Endothelial cell of coronary artery (primary cell): ENCODE measurements at places on chromosomes 11 and 22. TPM values are rescaled to one million over a fixed set of nuclear protein-coding genes. Genes with fewer than 3 reads are reported as not detected.

Gene ARHGAP42
- total RNA-seq: 2.0 and 2.5 TPM in 2 replicates

Gene HEPACAM
- total RNA-seq: under 0.01 TPM in 1 of 2 replicates, not detected in the other

Gene OR52E8
- total RNA-seq: not detected in 2 replicates

Gene RBFOX2
- total RNA-seq: 128 and 132 TPM in 2 replicates

Gene ART1
- total RNA-seq: not detected in 2 replicates
